ENCODE measurements at places on chromosomes 2 and 18. TPM values are rescaled to one million over a fixed set of nuclear protein-coding genes. Genes with fewer than 3 reads are reported as not detected.

DNA sequence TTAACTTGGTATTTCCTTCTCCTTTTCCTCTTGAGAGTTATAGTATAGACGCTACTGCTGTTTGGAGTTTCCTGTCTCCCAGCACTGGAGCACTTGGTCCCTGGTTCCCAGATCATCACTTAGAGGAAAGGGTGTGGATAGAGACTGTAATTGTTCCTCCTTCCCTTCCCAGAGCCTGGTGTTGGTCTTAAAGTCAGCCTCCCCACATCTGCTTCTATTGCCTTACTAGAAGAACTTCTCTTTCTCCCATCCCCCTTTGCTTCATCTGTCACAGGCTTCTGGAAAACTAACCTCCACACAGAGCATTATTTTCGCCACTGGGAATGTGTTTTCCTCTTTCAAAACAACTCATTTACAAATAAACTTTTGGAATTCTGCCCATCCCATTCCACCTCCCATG lies 131.0 kb downstream of the CCDC85A start:
- DNase-seq = no peak

DNA sequence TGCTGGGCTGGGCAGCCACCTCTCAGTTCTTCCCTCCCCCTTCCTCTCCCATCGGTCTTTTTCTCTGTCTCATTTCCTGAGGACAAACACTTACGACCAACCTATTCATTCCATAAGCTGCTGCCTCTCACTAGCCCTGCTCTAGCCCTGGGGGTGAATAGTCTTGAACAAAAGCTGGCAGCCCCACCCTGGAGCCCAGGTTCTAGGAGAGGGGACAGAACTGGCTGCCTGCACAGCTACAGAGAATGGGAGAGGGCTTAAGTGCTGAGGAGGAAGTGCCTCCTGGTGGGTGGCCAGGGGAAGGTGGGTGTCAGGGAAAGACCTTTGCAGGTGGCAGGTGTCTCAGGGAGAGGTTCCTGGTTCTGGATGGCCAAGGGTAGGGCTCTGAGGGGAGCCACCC lies 22.8 kb downstream of the ANO7 start:
- DNase-seq = peak; percentile 56

DNA sequence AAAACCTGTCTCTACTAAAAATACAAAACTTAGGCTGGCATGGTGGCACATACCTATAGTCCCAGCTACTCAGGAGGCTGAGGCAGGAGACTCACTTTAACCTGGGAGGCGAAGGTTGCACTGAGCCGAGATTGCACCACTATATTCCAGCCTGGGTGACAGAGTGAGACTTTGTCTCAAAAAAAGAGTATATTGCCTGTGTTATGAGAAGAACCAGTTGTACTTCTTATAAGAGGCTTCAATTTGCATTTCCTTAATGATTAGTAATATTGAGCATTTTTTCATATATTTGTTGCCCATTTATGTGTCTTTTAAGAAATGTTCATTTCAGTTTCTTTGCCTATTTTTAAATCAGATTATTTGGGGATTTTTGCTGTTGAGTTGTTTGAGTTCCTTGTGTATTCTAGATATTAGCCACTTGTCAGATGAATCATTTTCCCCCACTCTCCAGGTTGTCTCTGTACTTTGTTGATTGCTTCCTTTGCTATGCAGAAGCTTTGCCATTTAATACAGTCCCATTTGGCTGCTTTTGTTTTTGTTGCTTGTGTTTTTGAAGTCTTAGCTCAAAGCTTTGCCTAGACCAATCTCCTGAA lies 75.8 kb upstream of the LRPPRC start:
- no peak for DNase-seq

DNA sequence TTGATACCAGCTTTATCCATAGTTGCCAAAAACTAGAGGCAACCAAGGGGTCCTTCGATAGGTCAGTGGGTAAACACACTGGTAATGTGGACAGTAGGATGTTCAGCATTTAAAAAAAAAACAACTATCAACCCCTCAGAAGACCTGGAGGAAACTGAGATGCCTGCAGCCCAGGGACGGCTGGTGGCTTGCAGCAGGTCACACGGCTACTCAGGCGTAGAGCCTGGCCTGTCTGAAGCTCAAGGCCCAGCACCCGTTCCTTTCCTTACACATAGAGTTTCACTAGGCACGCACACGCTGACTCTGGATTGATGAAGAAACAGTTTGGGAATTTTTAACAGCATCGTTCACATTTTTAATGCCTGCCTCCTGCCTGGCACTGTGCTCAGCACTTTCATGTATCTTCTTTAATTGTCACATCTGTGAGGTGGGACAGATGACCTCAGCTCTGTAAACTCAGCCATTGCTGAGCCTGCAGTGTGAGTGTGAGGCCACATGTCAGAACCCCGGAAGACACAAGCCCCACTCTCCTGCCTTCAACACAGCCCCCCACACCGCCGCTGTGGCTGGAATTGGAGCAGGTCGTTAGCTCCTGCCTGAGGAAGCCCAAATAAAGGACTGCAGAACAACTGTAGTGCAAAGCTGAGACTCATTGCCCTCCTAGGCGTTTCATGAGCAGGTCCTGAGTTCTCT lies 40.7 kb downstream of the TRAPPC12 start:
- no peak for DNase-seq

MC5R gene
- total RNA-seq = not detected

GRCh38 chr2:393711-394696 lies 106.1 kb upstream of the ALKAL2 start:
- no peak for DNase-seq

- no peak for DNase-seq
Observed at GRCh38 chr2:232261776-232262175, 116.8 kb upstream of the ALPP start.

Data from natural killer cell treated with Interleukin-12 subunit alpha and Interleukin-12 subunit beta and Interleukin-15 and Interleukin-18, amount 100 ng/mL, for 72 hours (primary cell).